RKO (cell line): ENCODE measurements at places on chromosomes 4 and X.

- no peak for DNase-seq
These were observed 433.5 kb downstream of the AFF2 start for GRCh38 chrX:148933881-148934280.

GRCh38 chr4:57018980-57019379 is 40.3 kb downstream of the POLR2B start:
- DNase-seq, result no peak

DNA sequence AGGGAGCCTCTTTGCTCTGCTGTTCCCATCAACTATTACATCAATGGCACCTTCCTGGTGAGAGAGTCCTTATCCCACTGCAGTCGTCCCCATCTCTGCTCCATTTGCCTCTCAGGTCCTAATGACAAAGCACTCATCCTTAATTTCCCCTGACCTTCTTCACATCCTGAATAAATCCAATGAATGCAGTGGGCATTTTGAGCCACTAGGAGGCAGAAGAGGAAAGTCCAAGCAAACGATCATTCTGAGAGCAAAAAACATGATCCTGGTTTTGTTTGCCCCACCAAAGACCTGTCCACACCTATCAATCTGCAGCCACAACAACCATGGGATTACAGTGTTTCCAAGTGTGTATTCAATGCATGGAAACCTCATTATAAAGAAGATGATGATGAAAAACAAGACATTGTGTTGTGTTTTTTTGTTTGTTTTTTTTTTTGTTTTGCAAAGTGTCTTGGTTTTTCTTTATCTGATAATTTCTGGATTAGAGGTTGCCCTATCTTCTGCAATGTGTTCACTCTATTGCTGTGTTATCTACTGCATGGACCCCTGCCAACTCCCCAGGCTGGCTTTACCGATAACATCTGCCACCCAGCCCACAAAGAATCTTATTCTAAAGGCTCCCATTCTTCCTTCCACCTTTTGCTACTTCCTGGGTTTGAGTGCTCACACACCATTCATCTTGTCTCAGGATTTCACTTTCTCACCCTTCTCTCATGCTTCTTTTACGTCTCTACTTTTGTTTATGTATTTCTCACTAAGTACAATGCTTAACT is 207.2 kb downstream of the NLGN4X start:
- peak; percentile 32 for DNase-seq

DNA sequence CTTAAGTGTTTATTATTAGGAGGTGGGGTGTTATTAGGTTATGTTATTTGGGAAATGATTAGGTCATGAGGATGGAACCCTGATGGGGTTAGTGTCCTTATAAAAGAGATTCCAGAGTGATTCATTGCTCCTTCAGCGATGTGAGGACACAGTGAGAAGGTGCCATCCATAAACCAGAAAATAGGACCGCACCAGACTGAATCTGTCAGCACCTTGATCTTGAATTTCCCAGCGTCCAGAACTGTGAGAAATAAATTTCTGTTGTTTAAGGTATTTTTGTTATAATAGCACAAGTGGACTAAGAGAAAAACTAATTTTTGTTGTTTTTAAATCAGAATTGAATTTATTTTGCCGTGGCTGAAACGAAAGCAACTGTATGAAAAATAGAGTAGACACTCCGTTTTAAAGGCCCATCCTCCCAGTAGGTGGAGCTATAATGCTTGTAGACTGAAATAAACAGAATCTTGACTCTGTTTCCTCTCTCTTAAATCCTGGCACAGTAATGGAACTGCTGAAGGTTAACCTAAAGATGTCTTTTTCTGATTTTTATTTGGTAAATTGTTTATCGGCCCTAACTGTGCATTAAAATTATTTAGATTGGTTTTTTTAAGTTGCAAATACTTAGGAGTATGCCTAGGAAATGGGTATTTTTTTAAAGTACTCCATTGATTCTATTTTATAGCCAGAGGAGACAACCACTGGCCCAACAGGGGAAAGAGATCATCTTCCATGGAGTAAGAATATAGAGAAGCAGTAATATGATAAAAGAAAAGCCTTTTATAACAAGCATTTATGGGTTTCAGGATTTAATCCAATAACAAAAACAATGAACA is 133.2 kb upstream of the ADAMTS3 start:
- peak; percentile 68 for DNase-seq

DNA sequence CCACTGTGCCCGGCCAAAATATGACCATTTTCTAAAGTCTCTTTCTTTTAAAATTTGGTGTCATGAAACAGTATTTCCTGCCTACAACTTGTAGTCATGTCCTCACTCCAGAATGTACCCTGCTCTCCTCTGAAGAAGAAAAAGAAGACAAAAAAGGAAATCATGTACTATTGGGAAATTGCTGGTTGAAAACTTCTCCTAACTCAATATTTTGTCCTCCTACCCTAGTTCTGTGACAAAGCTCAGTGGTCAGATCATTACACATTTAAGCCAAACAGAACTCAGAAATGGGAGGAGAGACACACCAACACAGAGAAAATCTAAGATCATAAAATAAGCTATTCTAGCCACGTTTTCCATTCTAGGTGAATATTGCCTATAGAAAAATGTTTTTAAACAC is 127.7 kb downstream of the IRF2 start:
- no peak for DNase-seq

DNA sequence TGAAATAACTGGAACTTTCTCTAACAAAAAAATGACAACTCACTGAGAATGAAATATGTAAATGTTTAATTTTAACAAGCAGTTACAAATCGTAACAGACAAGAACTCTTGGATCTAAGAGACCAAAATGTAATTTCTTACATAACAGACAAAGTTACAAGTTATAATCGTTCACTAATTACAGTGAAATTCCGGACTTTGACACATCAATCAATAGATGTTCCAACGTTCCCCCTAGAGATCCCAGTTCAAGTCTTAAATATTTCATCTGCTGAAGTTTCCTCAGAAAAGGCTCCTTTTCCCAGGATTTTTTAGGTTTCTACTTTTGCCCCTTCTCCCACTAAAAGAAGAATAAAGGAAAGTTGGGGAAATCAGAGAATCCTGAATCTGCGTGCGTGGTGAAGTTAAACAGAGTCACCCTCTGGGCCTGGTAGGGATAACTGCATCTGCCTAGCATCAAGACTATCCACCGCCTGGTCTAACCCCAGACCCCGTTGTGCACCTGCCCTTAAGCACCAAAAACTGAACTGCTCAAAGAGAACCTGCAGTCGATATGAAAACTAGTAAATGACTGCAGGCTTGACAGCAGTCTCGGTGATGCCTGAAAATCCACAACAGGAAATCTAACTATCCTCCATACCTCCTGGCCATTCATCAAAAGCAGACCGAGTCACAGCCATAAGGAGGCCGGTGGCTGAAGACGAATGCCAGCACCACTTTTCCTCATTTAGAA is 2.3 kb downstream of the IRF2 start:
- DNase-seq, result peak; percentile 42

- no peak for DNase-seq
These were observed 49.3 kb downstream of the KDR start for GRCh38 chr4:55075823-55076716.

GRCh38 chr4:183249854-183250253 is 70.2 kb downstream of the CLDN22 start:
- peak; percentile 43 for DNase-seq

GRCh38 chrX:7143941-7144525 is 3.5 kb upstream of the STS start:
- no peak for DNase-seq

- no peak for DNase-seq
These were observed 99.1 kb downstream of the NHSL2 start for GRCh38 chrX:72009731-72010130.

GRCh38 chr4:58551676-58552075 is 1441.5 kb upstream of the IGFBP7 start:
- no peak for DNase-seq

DNA sequence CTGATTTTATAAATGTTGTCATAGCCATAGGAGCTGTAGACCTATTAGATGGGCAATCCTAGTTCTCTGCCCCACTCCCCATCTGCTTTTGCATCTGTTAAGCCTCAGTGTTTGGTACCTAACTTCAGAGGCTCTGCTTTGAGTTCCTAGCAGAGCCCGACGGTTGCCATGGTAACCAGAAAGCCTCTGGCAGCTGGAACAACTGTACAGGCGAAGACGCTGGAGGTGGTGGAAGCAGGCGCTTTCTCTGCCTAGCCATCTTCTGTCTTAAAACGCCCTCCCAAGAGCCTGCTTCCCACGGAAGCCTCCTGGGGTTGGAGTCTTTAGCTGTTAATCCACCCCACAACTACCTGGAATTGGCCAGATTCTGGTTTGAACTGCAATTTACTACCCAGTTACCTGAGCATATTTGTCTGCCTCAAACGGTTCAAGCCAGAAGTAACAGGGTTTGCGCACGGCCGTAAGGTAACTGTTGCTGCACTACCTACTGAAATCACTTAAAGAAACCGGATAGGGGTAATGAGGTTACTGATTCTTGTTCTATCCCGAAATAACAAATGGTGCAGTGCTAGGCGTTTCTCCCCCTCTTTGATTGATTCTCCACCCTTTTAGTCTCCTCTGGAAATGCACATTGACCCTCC is 1.0 kb upstream of the GABRG1 start:
- DNase-seq, result no peak

DNA sequence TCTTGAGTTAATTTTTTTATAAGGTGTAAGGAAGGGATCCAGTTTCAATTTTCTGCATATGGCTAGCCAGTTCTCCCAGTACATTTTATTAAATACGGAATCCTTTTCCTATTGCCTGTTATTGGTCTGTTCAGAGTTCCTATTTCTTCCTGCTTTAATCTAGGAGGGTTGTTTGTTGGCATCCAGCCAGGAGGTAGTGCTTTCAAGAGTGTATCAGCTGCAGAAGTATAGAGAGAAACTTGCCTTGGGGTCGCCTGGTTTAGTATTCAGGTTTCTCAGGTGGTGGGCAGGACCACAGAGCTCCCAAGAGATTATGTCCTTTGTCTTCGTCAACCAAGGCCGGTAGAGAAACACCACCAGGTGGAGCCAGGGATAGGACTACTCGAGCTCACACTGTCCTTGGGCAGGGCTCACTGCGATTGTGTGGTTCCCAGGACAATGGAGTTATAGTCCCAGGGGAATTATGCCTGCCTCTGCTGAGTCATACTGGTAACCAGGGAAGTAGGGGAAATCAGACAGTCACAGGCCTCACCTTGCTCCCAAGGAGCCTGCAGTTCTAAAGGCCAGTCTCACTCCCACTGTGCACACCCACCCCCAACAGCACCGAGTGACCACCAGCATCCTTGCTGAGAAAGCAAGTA is 168.1 kb downstream of the VSIG4 start:
- DNase-seq, result peak; percentile 18
